Substantia nigra (tissue), 51 donors: ENCODE measurements at places on chromosomes 5 and 9.

GRCh38 chr5:618450-618849, 6.3 kb downstream of the CEP72 start:
- no peak for DNase-seq

DNA sequence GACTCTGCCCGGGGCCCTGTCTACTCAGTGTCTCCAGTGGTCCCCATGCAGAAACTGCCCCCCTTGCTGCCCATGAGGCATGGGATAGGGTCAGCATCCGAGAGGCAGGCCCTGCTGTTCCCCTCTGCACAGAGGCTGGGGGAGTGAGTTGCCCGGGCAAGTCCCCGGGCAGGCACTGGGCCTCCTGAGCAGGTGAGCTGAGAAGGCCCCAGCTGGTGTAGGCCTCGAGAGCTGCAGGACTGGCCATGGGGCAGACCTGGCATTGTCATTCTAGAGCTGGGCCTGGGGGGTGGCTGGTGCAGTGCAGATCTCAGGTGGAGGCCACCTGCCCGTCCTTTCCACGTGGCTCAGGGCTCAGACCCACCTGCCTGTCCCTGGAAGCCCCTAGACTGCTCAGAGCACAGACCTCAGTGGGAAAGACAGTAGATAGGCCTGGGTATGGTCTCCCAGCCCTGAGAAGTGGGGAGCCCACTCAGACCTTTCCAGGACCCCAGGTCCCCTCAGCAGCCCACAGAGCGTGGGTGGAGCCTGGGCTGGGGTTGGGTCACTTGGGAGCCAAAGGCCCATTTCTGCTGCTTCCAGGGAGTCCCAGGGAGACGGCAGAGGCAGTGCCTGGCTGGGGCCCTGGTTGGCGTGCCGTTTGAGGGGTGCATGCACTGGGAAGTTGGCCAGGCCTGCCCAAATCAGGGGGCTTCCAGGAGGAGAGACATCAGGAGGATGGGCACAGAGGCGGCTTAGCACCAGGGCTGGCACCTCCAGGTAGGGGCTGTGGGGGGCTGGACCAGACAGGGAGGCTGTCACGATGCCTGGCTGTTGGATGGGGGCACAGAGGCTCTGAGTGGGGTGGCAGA, 4.8 kb upstream of the NOTCH1 start:
- no peak for DNase-seq

DNA sequence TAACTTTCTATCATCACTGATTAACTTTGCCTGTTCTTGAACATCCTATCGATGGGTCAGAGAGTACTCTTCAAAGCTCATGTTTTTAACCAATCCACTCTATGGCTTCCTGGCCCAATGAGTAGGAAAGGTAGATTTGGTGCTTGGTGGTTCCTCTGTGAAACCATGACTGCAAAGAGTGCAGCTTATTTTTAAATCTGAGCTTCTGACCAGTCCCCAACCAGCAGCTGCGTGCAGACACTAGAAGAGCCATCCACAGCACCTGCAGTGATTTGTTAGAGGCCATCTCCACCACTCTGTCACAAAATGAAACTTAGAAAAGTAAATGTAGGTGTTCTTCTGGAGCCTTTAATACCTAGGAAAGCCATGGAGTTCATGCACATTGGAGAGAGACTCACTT, 107.3 kb upstream of the WWC1 start:
- no peak for DNase-seq

GRCh38 chr5:97979740-97980139, 793.7 kb upstream of the RGMB start:
- DNase-seq: no peak

DNA sequence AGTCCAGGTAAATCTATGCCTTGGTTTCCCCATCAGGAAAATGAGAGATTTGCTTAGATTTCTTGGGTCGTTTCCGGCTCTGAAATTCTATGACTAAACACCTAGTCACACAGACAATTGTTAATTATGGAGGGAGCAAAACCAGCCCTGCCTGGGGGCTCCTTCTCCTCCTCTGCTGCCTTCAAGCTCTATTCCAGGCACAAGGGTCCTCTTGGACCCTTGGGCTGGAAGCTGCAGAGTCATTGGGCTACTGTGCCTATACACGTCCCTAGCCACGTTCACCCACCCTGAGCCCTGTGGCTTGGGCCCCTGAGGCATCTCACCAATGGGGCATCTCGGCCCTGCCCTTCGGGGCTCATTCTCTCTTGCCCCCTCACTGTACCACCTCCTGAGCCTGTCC, 73.8 kb upstream of the TBC1D2 start:
- no peak for DNase-seq
